KG1 (cell line): ENCODE measurements at places on chromosomes 3 and 15.

- no peak for DNase-seq
These were observed 70.8 kb downstream of the RAP2B start for GRCh38 chr3:153232851-153233271.

DNA sequence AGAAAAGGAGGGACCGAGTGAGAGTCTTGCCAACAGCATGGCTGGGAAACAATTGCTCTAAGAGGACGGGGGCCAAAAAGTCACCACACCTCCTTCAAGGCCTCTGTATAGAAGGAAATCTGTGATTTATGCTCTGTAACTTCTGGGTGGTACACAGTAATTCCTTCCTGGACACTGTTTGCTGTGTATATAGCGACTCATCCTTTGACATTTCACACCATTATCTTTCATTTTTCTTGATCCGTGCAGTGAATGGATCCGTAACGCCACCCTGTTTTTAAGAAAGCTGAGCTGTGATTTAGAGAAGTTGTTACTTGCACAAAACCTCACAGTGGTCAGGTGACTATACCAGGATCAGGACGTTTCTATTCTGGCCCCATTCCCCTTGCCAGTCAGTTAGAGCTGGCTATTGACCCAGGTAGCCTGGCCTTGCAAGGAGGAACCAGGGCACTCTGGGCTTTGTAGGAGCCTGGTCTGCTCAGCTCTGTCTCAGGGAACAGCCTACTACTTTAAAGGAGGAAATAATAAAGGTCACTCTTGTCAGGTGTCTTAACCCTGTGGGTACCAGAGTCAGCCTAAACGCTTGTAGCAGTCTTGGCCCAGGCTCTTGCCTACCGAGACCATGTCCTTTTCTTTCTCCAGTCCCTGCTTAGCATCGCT, 86.5 kb upstream of the MYZAP start:
- no peak for DNase-seq

DNA sequence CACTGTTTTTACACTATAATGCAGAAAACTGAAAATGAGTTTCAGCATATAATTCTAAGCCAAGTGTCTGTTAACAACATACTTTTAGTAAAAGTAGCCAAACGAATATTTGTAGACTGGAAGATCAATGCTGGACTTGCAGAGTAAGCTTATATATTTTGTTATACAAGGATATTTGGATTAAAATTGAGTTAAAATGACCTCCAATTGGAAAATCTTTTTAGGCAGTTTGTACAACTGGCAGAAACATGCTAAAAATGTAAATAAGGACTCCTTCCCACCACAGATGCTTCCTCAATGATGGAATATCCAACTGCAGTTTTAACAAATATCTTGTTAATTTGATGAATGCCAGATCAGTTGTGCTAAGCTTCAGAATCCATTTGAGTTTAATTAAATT, 25.3 kb downstream of the ZBBX start:
- no peak for DNase-seq

GRCh38 chr3:54906763-54907162, 21.1 kb downstream of the LRTM1 start:
- no peak for DNase-seq

DNA sequence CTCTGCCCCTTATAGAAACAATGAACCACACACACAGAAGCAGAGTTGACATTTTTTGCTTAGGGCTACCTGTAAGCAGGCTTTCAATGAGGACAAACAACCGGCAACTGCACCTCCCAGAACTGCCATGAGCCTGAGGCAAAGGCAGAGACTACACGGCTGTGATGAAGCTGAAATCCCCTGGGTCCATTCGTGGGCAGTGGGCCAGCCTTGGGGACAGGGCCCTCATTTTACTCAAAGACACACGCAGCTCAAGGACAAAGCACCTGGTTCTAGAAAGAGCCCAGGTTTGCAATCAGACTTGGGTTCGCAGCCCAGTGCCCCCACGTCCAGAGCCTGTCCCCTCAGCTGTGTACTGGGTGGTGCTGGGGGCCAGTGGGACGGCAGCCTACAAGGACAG, 17.9 kb downstream of the FAM174B start:
- DNase-seq, result no peak

GRCh38 chr3:134392336-134392983, 18.2 kb upstream of the AMOTL2 start:
- DNase-seq, result no peak

DNA sequence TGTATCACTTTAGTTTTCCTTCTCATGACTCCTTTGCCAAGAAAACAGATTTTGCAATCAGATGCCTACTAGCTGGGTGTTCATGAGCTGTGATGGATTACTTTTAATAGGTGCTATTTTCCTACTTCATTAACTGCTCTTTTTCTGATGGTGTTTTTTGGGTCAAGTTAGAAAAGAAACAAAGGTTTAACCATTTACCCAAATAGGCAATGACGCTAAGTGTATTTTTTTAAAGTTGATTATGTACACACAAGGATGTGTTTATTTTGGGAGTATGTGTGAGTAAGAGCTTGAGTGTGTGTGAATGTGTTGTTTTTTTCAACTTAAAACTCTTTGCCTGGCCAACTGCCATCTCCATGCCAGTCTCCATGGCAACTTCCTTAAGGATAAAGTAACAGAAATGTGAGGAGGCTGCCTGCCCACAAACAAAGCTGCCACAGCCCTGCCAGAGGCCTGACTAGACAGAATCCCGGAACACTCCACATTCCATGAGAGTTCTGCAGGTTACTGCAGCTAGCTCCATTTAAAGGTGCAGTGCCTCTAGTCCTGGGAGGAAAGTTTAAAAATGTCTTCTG, 215.6 kb upstream of the RBMS3 start:
- DNase-seq, result no peak

DNA sequence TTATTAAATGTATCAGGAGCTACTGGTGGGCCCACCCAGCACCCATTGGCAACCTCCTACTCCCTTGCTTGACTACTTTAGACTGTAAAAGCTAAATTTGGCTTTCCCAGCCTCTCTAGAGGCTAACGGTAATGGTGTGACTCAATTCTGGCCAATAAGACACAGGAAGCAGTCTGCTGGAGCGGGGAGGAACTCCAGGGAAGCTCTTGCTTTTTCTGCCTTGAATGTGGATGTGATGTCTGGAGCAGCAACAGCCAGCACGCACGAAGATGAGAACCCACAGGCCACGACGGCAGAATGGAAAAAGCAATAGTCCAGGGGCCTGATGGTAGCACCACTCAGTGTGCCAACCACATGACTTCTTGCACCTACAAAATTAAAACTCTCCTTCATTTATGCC, 39.9 kb downstream of the RAB6B start:
- no peak for DNase-seq

DNA sequence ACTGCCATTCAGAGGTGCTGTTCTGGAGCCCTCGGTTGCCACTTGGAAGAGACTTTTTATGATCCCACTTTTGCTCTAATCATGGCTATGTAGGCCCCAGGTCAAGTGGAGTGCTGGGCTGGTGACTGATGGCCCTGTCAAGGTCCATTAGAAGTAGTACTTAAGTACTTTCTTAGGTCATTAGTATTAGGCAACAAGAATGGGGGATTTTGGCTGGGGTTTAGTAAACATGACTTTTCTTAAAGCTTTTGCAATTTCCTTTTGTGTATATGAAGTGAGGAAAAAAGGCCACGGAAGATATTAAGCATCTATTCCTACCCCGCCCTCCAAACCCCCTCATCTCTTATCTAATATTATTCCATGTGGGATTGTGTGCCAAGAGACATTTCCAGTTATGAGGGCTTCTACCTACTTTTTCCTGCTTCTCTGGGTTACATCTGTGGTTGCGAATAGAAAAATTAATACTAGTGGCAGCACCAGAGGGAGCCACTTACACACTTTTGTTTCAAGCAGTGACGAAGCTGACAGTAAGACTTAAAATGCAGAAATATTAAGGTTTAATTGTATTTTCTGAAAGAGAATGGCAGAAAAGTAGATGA, 13.9 kb downstream of the NLGN1 start:
- peak; percentile 10 for DNase-seq

DNA sequence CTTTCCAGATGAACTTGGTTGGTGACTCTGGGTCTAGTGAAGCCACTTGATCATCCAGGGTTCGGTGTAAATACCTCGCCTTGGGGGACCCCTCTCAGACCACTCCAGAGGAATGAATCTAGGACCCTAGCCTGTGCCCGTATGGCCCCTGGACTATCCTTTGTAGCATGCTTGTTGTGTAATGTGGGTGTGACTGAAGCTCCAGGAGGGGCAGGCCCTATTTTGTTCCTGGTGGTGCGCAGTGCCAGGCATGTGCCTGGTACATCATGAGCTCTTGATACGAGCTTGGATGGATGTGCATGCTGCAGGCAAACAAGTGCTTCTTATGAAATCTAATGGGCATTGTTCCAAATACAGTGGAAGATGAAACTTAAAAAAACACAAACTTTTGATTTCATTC, 82.8 kb downstream of the EBLN2 start:
- DNase-seq, result no peak

DNA sequence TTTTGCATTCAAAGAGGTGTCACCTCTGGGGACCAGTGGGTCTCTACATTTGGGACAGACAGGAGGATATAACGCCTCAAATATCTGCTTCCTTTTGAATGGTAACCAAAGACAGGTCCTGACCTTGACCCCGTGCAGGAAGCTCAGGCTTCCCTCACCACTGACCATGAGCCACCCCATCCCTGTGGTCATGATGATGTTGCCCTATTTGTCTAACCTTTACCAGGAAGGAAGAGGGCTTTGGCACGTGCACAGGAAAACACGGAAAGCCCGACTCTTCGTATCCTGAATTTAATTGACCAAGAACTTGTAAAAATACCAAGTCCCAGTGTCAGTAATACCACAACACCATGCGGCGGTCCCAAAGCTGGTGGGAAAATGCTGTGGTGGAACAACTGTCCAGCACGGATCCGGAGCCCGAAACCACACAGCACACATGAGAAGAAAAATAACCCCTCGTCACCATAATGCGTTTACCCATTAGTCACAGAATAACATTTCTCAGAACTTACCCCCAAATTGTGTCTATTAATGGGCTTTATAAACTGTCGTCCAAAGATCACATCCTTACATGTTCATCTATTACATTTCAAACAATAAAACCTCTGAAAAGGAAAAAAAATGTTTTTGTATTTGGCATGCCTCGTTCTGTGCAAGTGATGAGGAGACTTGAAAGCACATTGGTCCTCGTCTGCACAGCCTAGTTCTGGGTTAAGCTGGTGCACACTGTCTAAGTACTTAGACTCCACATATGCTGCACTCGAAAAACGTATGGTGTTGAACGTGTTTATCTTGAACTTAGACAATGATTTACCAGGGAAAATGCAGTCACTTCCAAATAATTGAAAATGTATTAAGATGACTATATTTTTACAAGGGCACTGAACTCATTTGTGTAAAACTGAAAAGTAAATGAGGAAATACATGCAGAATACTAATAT, 118.9 kb upstream of the IGF1R start:
- no peak for DNase-seq

GRCh38 chr3:48989796-48990635, at the start of gene P4HTM:
TSS of gene P4HTM (plus strand) at chr3:48990241. CDS start at chr3:48990257, 16 bp downstream.
- peak; percentile 43 for DNase-seq

GRCh38 chr3:9864200-9864927, 15.7 kb downstream of the CIDEC start:
- no peak for DNase-seq

- DNase-seq, result no peak
These were observed 92.8 kb downstream of the DNAH12 start for GRCh38 chr3:57451150-57451846.

GRCh38 chr15:68618908-68619698, 40.3 kb downstream of the CORO2B start:
- DNase-seq, result no peak

DNA sequence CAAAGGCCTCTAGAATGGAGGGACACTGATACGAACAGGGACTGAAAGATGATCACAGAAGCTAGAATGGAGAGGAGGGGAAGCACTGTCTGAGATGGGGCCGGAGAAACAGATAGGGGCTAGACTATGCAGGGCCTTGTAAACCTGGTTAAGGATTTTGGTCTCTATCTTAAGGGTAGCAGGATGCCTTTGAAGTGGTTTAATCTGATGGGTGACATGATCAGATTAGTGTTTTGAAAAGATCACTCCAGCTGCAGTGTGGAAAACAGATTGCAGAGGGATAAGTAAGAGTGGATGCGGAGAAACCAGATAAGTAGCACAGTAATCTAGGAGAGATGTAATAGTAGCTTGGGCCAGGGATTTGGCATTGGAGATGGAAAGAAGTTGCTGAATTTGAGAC, 108.1 kb downstream of the RSRC1 start:
- no peak for DNase-seq
